ENCODE measurements at places on chromosomes 12 and 14. TPM values are rescaled to one million over a fixed set of nuclear protein-coding genes. Genes with fewer than 3 reads are reported as not detected.
A peak's percentile ranks its signal among the peaks of the same experiment; 100 is the strongest.

Gene KCNH3
- 1.4 TPM for polyA plus RNA-seq

DNA sequence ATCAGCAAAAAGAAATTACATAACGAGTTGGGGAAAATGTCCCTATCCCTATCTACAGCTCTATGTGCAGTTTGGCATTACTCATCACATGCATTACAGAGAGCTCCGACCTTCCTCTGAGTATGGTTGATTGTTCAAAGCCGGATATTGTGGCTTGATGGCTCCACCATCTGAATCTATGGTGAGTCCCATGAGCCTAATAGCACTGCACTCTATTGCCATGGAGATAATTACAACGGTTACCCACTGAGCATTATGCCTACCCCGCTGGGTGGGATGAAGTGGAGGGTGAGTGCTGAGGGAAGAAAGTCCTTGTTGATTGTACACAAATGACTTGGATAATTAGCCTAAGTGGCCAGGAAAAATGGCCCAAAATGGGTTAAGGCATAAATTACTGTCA is 800.5 kb downstream of the NRXN3 start:
- no peak for DNase-seq

- peak; percentile 96 for DNase-seq
Observed at GRCh38 chr12:54306925-54307741, 6.3 kb upstream of the NFE2 start.

Gene SIRT4
- polyA plus RNA-seq: 8.1 TPM

Gene KLRK1
- polyA plus RNA-seq: 0.75 TPM

Gene KITLG
- polyA plus RNA-seq: 17.6 TPM

DNA sequence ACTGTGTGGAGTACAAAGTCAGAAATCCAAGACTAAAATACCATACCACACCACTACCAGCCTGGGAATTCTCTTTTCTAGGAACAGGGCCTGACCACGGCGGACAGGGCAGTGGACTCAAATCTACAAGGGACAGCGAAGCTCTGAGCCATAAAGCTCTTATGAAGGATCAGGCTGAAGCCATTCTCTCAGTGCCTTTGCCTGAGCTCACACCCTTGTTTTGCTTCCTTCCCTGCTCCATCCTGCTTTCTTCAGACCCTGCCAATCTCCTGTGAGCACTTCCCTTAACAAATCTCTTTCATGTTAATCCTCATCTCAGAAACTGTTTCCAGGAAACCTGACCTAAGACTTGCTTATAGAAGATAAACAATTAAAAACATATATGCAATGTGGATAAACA is 398.5 kb downstream of the MDGA2 start:
- no peak for DNase-seq

DNA sequence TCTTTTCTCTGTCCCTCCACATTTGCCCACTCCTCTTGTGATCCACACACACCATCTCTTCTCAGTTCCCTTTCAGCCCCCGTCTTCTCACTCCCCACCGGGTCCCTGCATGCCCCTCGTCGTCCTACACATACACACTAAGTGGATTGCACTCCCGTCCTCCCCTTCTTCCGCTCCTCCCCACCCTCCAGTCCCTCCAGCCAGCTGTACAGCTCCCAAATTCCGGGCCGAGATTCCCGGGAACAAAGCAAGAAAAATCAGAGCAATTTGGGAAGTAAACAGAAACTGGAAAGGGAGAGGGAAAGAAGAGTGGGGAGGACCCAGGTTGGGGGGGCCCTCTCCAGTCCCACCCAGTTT is 282 bp upstream of the IGFBP6 start:
- DNase-seq: peak; percentile 48

Gene KLRD1
- 0.37 TPM for polyA plus RNA-seq

DNA sequence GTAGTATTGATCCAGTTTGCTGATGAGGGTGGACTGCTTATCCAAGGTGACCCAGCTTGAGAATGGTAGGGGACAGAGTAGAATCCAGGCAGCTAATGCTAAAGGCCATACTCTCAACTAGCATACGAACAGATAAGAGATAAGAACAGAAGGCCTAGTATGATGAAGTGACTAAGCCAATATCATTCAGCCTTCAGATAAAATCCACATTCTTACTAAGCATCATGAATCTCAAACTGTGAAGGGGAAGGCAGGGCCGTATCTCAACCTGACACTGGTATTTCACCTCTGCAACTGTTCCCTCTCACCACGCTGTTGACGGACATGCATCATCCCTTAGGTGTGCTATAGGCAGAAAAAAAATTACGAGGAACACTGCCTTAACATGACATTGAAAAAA is 8.1 kb upstream of the CKAP4 start:
- DNase-seq: no peak

Gene LRP1-AS
- not detected for polyA plus RNA-seq

Gene NXPH4
- polyA plus RNA-seq: 0.71 TPM

- DNase-seq: no peak
Observed at GRCh38 chr14:71166180-71166837, 259.1 kb downstream of the PCNX1 start.

DNA sequence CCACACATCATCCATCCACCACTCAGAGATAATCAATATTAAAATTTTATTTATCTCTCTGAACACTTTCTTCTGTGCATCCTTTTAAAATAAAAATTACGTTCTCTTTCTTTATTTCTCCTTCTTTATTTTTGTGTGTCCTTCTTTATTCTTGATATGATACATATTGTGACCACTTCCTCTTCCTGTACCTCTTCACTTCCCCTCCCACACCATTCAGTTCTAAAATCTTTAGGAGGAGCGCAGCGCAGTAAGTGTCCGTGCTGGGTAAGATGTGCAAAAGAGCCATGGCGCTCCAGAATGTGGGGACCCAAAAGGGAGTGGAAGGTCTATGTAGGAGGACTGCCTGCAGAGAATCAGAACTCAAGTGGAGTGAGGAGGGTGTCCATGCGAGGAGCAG is 256.7 kb downstream of the ITPR2 start:
- DNase-seq: no peak

GRCh38 chr14:60622917-60623257 is 26.4 kb downstream of the SIX1 start:
- DNase-seq: no peak

- DNase-seq: no peak
Observed at GRCh38 chr12:31594681-31595080, 3.7 kb upstream of the DENND5B start.

- no peak for DNase-seq
Observed at GRCh38 chr12:124562018-124562795, 5.2 kb downstream of the NCOR2 start.

- DNase-seq: peak; percentile 49
Observed at GRCh38 chr14:79274641-79275291, 936.5 kb downstream of the DIO2 start.

Gene GPR84
- polyA plus RNA-seq: not detected

- DNase-seq: peak; percentile 17
Observed at GRCh38 chr14:31477248-31477647, 10.6 kb downstream of the GPR33 start.

Gene ABCC9
- 1.8 TPM for polyA plus RNA-seq

Gene TRHDE
- polyA plus RNA-seq: 1.6 TPM

- DNase-seq: no peak
Observed at GRCh38 chr14:71061458-71061857, 154.2 kb downstream of the PCNX1 start.

Gene FAR2
- 3.1 TPM for polyA plus RNA-seq

Gene KRT2
- not detected for polyA plus RNA-seq

DNA sequence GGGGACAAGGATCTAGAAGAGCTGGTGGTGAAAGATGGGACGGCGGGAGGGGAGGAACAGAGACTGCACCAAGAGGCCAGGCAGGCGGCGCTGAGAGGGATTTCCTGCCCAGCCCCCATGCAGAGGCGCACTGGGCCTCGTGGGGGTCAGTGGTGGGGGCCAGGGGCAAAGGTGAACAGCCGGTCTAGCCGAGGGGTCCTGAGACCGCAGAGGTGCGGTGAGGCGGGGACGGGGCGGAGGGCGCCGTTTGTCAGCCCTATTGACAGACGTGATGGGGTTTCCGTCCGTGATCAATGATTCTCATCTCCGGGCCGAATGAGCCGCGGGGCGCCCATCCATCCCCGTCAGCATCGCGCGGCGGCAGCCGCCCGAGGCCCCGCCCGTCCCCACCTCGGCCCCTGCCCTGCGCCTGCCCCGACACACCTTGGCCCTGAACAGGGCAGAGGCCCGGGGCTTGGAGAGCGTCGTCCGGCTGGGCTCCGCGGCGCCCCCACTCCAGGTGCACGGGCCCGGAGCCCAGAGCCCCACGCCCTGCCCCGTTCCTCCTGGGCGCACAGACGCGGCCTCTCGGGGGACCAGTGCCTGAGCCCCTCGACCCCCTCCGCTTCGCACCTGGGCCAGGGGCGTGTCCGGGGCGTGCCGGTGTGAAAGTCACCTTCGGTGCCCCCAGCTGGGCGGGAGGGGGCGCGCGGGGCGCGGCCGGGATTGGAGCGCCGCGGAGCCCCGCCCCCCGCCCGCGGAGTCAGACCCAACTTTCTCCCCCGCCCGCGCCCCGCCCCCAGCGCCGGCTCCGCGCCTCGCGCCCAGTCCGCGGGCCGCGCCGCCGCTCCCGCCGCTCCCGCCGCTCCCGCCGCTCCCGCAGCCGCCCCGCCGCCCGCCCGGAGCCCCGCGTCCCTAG is at the start of gene NXPH4:
Gene NXPH4 (plus strand): TSS at position 781 of the 898 bp plus-strand sequence. CDS start 176 bp downstream, outside the sequence.
- DNase-seq: no peak

Gene IL26
- not detected for polyA plus RNA-seq

DNA sequence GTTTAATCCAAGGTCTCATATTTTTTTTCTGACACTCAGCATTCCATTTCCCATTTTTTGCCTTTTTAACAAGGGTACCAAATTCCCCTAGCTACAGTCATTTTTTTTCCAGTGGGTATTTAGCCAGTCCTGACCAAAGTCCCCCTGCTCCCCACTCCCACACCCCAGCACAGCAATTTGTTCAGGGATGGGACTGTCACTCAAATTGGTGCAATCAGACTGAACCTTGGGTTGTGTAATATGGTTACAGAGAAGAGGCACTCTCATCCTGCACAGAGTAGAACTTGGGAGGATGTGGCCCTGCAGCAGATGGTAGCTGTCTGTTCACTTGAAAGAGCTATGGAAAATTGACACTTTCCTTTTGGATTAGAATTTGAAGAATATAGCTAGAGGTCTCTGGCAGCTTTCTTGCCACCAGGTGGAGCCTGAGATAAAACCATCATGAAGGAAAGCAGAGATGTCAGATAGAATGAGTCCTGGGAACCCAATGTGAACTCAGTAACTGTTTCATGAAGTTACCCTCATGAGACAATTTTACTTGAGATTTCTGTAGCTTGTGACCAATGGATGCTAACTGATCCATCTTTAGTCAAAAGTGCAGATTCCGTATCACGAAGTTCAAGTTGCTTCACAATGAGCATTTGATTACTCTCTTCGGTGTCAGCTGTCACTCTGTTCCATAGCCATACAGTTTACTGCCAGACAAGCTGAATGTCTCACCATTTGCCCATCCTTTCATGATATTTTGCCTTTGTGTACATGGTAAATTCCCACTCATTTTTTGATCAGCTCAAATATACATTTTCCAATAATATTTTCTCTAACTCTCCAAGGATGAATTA is 394.0 kb upstream of the SYT1 start:
- no peak for DNase-seq

Gene SPPL3
- 23.8 TPM for polyA plus RNA-seq

DNA sequence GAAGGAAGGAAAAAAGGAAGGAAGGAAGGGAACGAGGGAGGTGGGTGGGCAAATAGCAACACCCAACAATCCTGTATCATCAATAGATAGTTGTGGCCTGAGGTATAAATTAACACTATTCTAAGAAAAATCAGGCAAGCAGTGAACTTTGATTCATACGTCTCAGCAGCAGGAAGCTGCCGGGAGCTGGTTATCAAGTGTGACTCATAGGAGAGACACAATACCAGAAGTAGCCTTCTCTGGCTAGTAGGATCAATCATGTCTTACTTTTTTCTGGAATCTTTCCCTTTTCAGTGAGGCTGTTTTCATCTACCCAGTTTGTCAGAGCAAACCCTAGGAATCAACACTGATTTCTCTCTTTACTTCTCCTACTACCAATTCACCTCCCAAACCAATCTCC is 780.5 kb downstream of the NRXN3 start:
- DNase-seq: no peak

GRCh38 chr12:52690351-52691075 is 10.3 kb upstream of the KRT1 start:
- DNase-seq: no peak

GRCh38 chr14:59832653-59833294 is 37.8 kb downstream of the RTN1 start:
- DNase-seq: peak; percentile 71

- no peak for DNase-seq
Observed at GRCh38 chr12:52899338-52900035, 5.4 kb downstream of the KRT8 start.

DNA sequence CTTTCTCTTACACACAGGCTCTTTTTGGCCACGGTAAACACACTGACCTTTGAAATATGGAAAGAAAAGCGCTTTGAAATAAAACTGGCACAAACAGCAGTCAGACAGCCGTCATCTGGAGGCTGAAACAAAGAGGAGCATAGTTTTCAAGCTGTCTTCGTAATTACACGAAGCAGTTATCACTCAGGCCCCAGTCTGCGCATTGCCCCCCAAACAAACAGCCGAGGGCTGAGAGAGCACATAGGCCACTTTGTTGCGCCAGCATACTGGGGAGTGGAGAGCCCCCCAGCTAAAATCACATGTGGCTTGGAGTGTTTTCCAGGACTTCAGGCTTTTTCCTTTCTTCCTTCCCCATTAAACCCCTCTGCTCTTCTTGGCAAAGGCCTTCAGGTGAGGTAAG is 142.9 kb upstream of the BTG1 start:
- DNase-seq: peak; percentile 20

DNA sequence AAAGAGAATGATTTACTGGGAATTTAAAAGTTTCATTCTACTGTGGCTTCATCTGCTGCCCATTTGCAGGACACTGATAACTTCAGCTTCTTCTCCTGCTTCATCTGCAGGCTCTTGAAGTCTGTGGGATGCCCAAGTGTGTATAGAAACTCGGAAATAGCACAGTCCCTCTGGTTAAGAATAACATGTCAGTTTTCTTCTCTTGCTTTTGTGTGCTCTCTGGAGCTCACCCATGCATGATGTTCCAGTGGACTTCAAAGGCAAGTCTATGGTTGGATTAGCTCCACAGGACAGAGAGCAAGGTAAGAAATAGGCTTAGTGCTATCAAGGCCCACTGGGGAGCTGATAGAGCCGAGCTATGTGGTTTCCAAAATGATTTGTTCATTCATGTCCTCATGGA is 13.7 kb downstream of the RMST start:
- DNase-seq: no peak

DNA sequence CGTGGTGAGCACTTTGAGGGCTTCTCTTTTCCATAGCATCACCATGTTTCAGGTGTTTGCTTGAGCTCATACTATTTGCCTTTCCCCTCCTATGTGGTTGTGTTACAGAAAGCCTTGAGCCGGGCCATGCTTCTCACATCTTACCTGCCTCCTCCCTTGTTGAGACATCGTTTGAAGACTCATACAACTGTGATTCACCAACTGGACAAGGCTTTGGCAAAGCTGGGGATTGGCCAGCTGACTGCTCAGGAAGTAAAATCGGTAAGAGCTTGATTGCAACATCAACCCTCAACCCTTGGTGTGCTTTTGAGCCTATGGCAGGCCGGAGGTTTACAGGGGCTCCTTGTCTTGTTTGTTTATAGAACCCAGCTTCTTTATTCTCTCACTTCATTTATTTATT is 8.1 kb downstream of the LETMD1 start:
- no peak for DNase-seq
